ENCODE measurements at places on chromosomes 5 and 9. TPM values are rescaled to one million over a fixed set of nuclear protein-coding genes. Genes with fewer than 3 reads are reported as not detected.

Gene LIFR
- total RNA-seq: not detected

Gene S1PR3
- total RNA-seq: 1.1 TPM

Gene FGF10
- not detected for total RNA-seq

Gene OR1Q1
- total RNA-seq: not detected

Gene C9orf50
- not detected for total RNA-seq

Gene CXCL14
- not detected for total RNA-seq

Gene PSIP1
- total RNA-seq: 50.3 TPM

Gene PCDHA11
- total RNA-seq: not detected

Gene SPINK6
- total RNA-seq: not detected

Gene MLLT3
- 26.6 TPM for total RNA-seq

Gene PCDHB1
- not detected for total RNA-seq

DNA sequence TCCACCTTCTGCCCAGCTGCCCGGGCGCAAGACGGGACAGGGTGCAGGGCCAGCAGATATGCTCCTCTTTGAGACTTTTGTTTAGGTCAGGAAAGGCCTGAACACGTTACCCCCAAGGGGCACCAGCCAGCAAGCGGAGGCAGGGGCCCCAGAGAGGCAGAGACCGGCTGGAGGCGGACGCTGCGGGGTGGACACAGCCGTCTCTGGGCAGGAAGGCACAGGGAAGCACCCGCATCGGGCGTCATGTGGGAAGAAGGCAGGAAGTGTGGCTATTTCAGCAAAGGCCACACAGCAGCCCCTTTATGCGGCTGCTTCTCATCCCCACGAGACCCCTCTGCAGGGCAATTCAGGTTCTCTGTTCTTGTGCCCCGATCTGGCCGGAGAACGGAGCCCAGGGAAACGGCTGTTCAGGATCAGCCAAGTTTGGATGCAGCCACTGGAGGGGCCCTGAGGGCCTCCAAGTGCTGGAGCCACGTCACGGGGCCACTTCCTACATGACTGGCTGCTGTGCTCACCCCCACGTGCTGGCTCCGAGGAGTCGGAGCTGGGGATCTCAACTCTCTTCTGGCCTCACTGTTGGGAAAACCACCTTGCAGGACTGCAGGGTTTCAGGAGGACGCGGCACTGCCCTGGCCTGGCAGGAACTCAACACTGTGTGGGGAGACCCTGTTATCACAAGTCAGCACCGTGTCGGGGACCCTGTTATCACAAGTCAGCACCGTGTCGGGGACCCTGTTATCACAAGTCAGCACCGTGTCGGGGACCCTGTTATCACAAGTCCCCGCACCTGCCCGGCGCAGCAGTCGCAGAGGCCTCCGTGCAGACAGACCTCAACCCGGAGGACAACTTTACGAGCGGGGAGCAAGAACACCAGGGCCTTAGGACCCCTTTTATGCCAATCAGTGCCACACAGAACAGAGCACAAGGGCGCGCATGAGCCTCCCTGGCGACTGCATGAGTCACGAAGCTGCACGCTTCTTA lies 44.4 kb downstream of the SLC12A7 start:
- DNase-seq: no peak

- no peak for DNase-seq
These were observed 24.7 kb upstream of the TAS2R1 start for GRCh38 chr5:9654886-9655285.

DNA sequence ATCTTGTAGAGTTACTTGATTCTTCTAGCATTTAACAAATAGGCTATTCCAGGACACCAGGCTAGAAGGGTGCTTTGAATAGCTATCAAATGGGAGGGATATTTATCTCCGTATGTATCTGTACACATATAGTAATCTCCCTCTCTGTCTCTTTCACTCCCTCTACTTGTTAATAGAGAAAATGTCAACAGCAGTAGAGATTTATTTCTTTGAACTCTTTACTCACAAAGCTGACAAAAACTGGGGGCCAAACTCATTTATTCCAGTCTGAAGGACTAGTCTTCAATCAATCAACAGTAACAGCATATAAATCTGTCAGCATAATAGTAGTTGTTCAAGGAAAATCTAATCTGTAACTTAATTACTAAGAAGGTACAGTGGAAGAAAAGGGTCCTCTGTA lies 78.2 kb upstream of the FER start:
- no peak for DNase-seq

DNA sequence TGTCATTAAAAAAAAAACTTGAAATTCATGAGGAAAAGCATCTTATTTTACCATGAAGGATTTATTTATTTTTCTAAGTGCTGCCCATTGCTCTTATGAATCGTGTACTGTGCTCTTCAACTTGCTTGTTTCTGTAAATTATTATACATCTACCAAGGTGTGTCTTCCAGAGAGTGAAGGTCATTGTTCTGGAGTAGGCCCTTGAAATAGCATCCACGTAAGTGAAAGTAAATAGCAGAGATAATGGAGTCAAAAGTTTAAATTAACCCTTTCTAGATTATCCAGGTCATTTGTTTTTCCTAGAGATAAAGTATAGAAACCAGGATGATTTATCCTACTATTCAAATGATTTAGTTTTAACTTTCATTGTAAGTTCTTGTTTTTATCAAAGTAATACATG lies 473.1 kb downstream of the DIRAS2 start:
- no peak for DNase-seq

GRCh38 chr5:169744336-169744735 lies 107.3 kb downstream of the DOCK2 start:
- no peak for DNase-seq

- DNase-seq: no peak
These were observed 36.2 kb upstream of the IFNK start for GRCh38 chr9:27487927-27488326.

GRCh38 chr5:126100767-126101166 lies 322.4 kb upstream of the GRAMD2B start:
- DNase-seq: no peak

GRCh38 chr9:133133681-133134387 lies 12.8 kb upstream of the RALGDS start:
- peak; percentile 97 for DNase-seq

DNA sequence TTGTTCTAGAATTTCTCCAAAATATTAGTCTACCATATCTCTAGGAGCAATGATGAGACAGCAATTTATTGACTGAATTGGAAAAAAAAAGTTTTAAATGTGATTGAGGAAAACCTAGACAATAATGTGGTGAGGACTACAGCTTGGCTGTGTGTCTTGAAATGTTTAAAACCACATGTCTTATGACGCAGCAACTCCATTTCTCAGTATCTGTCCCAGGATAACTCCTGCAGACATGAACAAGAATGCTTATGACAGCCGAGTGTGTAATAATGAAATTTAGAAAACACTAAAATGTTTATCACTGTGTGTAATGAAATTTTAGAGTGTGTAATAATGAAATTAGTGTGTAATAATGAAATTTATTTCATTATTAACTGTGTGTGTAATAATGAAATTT lies 254.1 kb upstream of the DAPK1 start:
- DNase-seq: no peak

DNA sequence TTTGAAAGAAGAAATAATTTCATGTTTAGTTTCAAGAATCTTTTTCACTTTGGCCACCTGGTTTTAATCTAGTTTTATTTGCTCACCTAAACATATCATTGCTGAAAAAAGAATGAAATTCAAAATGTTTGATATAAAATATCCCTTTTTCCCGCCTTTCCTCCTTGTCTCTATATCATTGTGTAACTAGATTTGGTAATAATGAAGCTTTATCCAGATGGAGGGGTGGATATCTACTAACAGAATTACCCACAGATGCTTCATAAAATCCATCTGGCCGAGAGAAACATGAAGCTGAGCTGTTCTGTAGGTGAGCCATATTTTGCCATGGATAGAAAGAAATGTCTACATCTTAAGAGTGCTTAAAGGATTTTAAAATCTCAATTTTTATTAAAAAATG lies 214.7 kb downstream of the ICE1 start:
- DNase-seq: no peak

GRCh38 chr9:130518943-130519799 lies 60.2 kb upstream of the FUBP3 start:
- DNase-seq: no peak

DNA sequence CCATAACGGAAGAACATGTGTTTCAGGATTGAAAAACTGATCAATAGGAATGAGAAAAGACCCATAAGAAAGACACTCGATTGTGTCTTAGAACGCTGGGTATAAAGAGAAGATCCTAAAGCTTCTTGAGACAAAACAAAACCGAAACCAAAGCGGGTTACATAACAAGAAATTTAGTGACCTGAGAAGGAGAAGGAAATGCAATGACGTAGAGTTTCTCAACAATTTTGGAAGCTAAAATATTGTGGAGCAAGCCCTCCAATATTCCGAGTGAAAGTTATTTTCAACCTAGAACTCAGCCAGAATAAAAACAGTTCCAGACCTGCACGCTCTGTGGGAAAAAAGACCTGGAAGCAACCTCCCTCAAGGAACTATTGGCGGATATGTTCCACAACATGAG lies 81.9 kb upstream of the FREM1 start:
- DNase-seq: no peak

GRCh38 chr5:151056379-151057325 lies 24.2 kb downstream of the TNIP1 start:
- no peak for DNase-seq

- DNase-seq: peak; percentile 41
These were observed 1.1 kb upstream of the BNC2 start for GRCh38 chr9:16871336-16872151.

- no peak for DNase-seq
These were observed 585.7 kb downstream of the ACTL7B start for GRCh38 chr9:108270051-108270450.

- no peak for DNase-seq
These were observed 16.5 kb upstream of the DMRT3 start for GRCh38 chr9:959914-960313.

DNA sequence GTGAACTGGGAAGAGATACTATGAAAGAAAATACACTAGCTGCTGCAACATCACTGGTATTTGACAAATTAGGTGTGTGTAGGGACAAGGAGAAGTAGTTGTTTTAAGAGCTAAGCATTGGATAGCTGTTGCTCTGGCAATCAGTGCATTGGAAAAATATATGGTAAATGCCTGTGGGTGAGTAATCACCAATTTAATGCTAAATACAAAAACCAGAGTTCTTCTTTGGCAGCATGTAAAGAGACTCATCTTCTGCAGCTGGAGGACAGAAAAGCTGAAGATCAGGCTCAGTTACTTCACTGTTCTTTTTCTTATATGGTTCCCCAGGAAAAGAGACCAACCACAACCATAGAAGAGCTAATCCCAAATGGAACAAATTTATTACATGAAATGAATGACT lies 201.8 kb upstream of the MPDZ start:
- no peak for DNase-seq

DNA sequence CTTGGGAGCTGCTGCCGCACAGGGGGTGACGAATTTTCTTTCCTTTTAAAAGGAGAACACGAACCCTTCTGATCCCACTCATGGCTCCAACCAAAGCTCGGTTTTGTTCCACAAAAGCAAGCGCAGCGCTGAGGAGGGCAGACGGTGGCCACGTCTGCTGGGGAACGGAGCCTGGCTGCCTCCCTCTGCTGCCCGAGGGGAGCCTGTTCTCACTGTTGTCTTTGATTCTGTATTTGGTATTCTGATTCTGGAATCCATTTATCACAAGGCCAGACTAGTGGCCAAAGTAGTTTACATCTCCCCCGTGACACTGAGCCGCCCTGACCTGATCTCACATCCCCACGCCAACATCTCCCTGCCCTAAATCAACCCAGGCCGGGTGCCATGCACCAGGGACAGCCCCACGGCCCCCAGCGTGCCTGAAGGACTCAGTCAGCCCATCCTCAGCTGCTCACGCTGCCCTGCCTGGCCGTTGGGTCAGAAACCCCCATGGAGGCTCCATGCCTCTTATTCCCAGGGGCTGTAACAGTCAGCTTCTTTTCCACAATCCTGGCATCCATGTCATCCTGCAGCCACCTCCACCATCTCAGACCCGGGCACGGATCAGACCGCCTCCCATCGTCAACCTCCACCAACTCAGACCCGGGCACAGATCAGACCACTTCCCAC lies 6.7 kb upstream of the NSMF start:
- DNase-seq: no peak

DNA sequence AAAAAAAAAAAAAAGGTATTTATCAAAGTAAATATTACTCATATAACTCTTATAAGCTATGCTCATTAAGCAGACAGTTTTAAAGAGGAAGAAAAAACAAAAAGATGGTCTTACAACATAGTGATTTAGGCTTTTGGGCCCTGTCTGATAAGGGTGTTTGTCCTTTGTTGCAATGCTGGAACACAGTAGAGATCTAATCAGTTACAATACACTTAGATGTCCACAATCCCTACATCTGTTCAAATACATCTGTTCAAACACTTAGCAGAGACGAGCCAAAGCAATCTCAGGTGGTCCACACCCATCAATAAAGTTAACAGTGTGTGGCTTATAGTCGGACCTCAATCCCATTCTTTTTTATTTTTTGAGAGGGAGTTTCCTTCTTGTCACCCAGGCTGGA lies 11.0 kb downstream of the PRXL2C start:
- no peak for DNase-seq

DNA sequence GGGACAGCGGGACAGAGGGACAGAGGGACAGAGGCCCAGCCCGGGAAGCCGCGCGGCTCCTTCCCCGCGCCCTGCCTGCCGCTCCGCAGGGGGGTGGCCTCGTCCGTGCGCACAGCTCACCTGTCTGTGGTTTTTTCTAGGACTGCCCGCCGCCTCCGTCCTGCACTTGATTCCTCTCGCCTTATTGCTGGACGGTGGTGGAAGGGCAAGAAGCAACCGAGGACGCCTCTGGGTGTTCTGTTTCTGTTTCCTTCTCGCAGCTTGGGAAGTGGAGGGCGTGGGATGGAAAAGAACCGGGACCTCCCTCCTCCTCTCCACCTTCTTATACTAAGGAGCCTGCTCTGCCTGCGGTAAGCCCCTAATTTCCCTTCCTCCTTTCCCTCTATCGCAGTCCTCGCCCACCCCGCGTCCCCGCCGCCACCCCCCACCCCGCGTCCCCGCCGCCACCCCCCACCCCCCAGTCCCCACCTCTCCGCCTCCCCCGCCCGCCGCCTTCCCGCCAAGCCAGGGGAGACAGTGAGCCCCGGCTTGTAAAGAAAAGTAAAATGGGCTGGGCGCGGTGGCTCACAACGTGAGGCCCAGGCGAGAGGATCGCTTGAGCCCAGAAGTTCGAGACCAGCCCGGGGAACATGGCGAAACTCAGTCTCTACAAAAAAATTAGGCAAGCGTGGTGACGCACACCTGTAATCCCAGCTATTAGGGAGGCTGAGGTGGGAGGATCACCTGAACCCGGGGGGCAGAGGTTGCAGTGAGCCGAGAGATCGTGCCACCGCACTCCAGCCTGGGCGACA lies 9.6 kb upstream of the FLT4 start:
- DNase-seq: no peak

- DNase-seq: no peak
These were observed 5.4 kb downstream of the ISL1 start for GRCh38 chr5:51388488-51389287.

GRCh38 chr5:144370273-144370672 lies 199.6 kb downstream of the KCTD16 start:
- no peak for DNase-seq

- DNase-seq: no peak
These were observed 38.5 kb upstream of the CDKN2B start for GRCh38 chr9:22047596-22047995.

DNA sequence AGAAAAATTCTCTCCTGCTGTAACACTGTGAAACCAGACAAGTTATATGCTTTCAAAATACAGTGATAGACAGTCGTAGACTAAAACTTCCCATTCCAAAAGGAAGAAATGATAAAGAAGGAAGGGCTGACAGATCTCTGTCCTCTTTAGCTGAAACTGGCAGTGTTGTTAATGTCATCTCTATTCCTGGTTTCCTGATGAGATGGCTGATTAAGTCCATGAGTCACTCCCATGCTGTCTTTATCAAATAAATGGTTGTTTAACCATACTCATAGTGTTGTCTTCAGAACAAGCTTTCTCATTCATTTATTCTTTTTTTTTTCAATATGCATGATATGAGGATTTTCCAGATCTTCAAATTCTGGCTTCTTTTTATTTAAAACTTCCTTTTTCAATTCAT lies 952.2 kb upstream of the WWC1 start:
- no peak for DNase-seq

Measured in natural killer cell (primary cell).